Ureter (tissue), 1 donor: ENCODE measurements at places on chromosomes 11 and 22. TPM values are rescaled to one million over a fixed set of nuclear protein-coding genes. Genes with fewer than 3 reads are reported as not detected.
A peak's percentile ranks its signal among the peaks of the same experiment; 100 is the strongest.

GRCh38 chr11:85313741-85314140 lies 313.4 kb downstream of the DLG2 start:
- no peak for DNase-seq

- DNase-seq, result no peak
These were observed 238.7 kb downstream of the FAM181B start for GRCh38 chr11:82494988-82495432.

DNA sequence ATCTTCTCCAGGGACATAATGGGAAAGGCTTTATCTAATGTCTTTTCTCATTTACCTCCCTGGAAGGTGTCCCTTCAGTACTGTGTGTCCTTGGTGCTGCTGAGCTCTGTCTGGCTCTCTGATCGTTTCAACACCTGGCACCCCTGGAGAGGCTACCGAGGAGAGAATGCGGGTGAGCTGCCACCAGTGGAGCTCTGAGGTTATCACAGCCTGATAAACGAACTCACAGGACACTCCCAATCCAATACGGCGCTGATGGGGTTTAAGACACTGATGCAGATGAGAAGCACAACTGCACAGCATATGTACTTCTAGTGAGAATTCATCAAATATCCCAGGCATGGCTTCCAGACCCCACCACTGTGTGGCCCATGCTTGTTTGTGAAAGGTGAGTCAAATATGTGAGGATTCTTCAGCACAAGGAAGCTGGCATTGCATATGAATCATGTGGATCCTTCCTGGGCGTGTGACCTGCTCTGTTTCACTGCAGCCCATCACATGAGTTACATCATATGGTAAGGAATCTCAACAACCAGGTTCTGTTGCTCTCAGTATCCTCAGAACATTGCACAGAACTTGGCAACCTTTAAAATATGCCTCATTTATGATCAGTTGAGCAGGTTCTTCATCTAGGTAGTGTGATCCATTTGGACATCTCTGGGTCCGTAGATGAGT lies 34.8 kb upstream of the VWA5A start:
- DNase-seq, result no peak

DNA sequence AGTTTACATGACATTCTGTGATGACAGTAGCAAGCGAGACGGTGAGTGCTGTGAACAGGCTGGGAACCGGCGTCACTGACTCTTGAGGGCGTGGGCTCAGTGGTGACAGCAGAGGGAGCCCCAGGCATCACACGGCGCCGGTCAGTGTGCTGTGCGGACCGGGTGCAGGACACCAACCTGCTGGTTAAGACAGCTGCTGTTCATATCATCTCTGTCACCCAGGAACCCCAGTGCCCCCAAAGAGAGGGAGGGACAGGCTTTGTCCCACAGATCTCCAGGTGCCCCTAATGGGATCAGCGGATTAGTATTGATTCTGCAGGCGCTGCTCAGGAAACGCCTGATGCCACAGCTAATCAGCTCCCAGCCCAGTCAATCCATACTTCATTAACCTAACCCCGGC lies 18.4 kb downstream of the B3GAT1 start:
- DNase-seq, result no peak

GRCh38 chr11:3882655-3883054 lies 27.2 kb downstream of the STIM1 start:
- DNase-seq, result no peak

DNA sequence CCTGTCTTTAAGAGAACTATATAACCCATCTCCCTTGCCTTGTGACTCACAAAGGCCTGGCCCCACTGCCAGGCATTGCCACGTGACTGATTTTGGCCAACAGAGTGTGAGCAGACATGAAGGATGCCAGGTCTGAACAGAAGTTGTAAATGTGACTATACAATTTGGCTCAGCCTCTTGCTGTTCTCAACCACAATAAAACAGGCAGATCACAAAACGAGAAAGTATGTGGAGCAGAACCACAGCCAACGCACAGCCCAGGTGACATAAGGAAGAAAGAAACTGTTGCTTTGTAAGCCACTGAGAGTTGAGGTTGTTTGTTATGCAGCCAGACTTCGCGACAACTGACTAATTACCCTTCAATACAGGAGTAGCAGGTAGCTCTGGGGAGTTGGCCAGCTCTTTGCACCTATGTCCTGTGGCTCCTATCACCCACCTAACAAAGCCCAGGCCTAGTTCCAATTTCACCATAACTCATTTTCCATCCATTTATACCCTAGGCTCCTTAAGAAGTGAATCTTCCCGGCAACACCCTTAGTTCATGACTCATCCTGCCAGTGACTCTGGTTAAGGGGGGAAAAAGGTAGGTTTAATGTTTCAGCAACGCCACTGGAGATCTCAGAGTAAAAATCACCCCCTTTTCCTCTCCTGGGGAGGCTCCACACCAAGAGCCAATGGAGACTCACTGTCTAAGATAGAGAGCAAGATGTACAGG lies 53.7 kb downstream of the GALNT18 start:
- no peak for DNase-seq

GRCh38 chr11:57566005-57566904 lies 1.2 kb downstream of the UBE2L6 start:
- DNase-seq, result no peak

- DNase-seq, result no peak
These were observed 1013.9 kb downstream of the TBC1D22A start for GRCh38 chr22:47776329-47776728.

GRCh38 chr22:49255741-49256318 lies 571.8 kb downstream of the BRD1 start:
- peak; percentile 10 for DNase-seq

DNA sequence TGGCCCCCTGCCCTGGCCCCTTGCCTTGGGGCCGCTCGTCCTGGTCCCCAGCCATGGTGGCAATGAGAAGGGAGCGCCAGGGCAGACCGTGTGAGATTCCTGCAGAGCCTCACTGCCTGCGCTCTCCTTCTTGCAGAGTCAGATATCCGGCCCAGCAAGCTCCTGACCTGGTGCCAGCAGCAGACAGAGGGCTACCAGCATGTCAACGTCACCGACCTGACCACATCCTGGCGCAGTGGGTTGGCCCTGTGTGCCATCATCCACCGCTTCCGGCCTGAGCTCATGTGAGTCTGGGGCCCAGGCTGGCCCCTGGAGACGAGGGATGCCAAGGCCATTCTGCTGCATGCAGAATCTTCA lies 114.1 kb downstream of the MICAL2 start:
- DNase-seq, result peak; percentile 92

DNA sequence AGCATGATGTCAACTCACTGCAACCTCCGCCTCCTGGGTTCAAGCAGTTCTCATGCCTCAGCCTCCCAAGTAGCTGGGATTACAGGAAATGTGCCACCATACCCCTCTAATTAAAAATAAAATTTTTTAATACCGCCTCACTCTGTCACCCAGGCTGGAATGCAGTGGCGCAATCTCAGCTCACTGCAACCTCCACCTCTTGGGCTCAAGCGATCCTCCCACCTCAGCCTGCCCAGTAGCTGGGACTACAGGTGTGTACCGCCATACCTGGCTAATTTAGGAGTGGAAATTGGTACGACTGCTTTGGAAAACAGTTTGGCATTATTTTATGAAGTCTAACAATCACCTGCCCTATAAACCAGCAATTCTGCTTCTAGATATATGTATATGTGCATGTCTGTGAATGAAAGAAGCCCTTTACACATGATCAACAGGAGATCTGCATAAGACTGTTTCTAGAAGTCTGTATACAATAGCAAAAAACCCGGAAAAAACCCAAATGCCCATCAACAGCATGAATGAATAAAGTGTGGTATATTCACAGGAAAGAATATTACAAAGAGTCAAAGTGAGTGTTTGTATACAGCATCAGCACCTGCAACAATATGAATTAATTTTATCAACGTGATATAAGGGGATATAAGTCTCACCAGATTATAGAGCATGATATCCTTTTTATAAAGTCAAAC lies 16.0 kb downstream of the SLC35F2 start:
- DNase-seq, result no peak

DNA sequence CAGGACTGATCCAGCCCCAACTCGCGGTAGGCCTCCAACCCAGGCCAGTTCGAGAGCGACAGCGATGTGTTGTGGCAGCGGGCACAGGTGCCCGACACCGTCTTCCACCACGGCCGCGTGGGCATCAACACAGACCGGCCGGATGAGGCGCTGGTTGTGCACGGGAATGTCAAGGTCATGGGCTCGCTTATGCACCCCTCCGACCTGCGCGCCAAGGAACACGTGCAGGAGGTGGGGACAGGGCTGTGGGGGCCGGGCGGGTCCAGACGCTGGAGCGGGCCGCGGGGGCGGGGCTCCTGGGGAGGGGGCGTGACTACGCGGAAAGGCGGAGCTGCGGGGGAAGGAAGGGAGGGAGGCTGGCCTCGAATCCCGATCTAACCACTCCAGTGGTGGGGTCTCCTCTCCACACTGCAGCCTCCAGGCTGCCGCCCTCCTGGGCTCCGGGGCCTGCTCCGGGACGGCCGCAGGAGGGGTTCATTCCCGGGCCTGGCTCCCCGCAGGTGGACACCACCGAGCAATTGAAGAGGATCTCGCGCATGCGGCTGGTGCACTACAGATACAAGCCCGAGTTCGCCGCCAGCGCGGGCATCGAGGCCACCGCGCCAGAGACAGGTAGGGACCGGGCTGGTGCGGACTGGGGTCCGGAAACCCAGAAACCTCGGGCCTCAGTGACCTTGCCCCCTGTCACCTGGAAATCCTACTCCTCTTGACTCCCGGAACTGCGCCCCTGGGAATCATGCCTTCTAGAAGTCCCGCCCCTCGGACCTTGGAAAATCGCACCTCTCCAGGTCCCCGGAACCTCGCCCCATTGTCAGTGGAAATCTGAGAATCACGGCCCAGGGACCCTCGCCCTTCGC lies 14.9 kb downstream of the TMEM258 start:
- DNase-seq, result no peak

The RAD9A gene
- 26.1 TPM for total RNA-seq

The CCDC116 gene
- 0.57 TPM for total RNA-seq

The TOM1 gene
- total RNA-seq, result 36.9 TPM

The B3GAT1 gene
- total RNA-seq, result 8.6 TPM

The TBX10 gene
- total RNA-seq, result not detected

The TSPAN18 gene
- total RNA-seq, result 19.1 TPM

The MAPK8IP2 gene
- 0.83 TPM for total RNA-seq

The VPS11 gene
- 38.6 TPM for total RNA-seq

The NPTXR gene
- total RNA-seq, result 27.0 TPM
